ENCODE measurements at places on chromosomes 5 and 9.

DNA sequence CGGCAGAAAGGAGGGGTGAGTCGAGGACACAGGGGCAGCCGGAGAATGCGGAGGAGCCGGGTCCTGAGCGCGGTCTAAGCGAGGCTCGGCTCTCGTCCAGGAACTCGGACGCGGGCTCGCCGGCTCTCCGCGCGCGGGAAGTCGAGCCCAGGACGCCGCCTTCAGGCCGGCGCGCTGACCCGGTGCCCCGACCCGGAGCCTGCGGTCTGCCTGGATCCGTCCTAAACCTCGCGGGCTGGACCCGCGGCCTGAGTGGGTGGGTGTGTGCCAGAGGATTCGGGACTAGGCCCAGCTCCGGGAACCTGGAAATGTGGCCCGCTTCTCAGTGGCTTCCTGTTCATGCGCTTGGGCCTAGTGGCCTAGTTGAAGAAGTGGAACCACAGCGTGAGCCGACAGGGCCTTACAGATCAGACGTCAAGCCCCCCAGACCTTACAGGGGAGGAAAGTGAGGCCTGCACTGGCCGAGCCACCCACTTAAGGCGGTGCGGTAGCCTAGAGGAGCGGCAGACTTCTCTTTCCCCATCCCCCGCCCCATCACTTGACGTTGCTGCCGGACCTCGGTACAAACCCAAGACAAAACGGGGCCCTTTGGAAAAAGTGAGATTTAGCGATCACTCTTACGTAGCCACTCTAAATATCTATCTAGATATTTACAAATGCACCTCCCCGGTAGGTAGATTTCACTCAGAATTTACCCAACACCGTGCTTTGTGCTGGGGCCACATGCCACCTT, 1.2 kb downstream of the CDKN2B-AS1 start:
- DNase-seq = no peak
- no peaks in the 10 kb centered on the region for H3K27me3 ChIP-seq
- H3K36me3 ChIP-seq = no peaks in the 10 kb centered on the region
- H3K4me1 ChIP-seq = no peaks in the 10 kb centered on the region
- H3K4me3 ChIP-seq = peak overlapping the region; percentile 96

DNA sequence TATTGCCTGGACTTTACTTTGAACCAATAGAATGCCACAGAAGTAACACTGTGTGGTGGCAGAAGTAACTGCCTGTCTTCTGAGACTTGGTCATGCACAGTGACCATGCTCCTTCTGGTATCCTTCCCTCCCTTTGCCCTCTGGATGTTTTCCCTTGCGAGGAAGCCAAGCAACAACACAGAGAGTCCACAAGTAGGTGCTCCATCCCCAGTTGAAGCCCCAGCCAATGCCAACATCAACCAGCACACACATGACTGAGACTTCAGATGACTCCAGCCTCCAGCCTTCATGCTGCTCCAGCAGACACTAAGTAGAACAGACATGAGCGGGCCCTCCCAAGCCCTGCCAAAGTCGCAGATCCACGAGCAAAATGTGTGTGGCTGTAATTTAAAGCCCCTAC, 129.6 kb downstream of the EPB41L4A start:
- no peak for DNase-seq
- H3K27me3 ChIP-seq = no peaks in the 10 kb centered on the region
- H3K4me3 ChIP-seq = no peak overlapping the region
- H3K4me1 ChIP-seq = no peaks in the 10 kb centered on the region

GRCh38 chr5:160852049-160852448, at the start of gene ATP10B:
TSS of gene ATP10B (minus strand) at chr5:160852211. CDS start at chr5:160688074, 164,137 bp downstream.
- H3K4me3 ChIP-seq = no peak within 1 kb of the TSS
- no peak within 1 kb of the TSS for H3K27ac ChIP-seq
- no peak for DNase-seq
- no peaks in the 10 kb centered on the region for H3K36me3 ChIP-seq
- no peaks in the 10 kb centered on the region for H3K27me3 ChIP-seq
- H3K4me1 ChIP-seq = no peaks in the 10 kb centered on the region

DNA sequence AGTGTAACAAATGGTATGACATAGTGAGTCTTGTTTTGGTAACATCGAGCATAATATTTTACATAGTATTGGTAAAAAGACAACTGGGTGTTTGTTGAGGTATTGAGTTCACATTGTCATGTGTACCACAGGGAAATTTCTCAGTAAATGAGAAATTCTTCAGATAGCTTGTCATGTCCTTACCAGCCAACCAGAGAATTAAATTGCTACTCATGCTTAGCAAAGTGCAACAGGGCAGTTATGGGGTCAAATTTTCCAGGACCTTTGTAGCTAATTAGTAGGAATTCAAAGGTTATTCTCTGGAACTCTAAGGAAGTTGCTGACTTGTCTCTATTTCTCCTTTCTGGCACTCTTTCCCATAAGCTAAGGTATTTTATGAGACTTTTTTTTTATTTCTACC, 595.7 kb downstream of the EFNA5 start:
- no peak overlapping the region for H3K27ac ChIP-seq
- no peaks in the 10 kb centered on the region for H3K27me3 ChIP-seq
- no peak for DNase-seq
- H3K36me3 ChIP-seq = no peaks in the 10 kb centered on the region
- no peak overlapping the region for H3K4me3 ChIP-seq
- no peaks in the 10 kb centered on the region for H3K4me1 ChIP-seq

DNA sequence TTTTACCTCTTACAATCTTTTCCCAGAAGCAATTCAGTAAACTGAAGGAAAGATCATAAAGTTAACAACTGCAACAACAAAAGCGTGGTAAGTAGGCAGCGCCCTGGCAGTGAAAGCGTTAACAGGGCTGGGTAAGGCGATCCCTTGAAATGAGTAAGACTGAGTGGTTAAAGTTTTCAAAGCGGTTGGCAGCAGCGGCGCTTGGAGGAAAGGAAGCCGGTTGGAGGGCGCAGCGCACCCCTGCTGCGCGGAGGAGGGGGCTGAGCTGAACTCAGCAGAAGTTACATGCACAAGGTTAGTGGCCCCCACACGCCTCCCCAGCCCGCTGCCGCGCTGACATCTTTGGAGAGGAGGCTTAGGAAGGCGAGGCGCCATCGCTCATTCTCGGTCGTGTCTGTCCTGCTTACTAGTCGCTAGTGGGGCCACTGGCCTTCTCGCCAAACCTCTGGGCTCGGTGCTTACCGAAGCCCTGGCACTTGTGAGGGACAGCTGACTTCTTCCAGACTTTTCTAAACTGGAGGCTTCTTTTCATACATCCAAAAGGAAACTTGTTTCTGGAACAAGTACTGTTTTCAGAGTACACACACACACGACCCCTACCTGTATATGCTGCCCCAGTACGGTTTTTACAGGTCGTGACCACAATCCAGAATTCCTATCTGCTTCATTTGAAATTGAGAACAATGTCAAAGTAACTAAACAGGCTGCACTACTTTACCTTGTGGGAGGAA, at the start of gene SH3RF2:
SH3RF2 (plus strand) TSS at position 178 of the 731 bp plus-strand sequence. CDS start 1,351 bp downstream, outside the sequence.
- no peak for DNase-seq
- no peaks in the 10 kb centered on the region for H3K27me3 ChIP-seq
- H3K4me1 ChIP-seq = no peaks in the 10 kb centered on the region
- H3K36me3 ChIP-seq = no peaks in the 10 kb centered on the region
